HFF-Myc (cell line): ENCODE measurements at places on chromosomes 1 and 21.

- no peak for DNase-seq
Measured at GRCh38 chr21:32757804-32758203, 13.8 kb downstream of the PAXBP1 start.

DNA sequence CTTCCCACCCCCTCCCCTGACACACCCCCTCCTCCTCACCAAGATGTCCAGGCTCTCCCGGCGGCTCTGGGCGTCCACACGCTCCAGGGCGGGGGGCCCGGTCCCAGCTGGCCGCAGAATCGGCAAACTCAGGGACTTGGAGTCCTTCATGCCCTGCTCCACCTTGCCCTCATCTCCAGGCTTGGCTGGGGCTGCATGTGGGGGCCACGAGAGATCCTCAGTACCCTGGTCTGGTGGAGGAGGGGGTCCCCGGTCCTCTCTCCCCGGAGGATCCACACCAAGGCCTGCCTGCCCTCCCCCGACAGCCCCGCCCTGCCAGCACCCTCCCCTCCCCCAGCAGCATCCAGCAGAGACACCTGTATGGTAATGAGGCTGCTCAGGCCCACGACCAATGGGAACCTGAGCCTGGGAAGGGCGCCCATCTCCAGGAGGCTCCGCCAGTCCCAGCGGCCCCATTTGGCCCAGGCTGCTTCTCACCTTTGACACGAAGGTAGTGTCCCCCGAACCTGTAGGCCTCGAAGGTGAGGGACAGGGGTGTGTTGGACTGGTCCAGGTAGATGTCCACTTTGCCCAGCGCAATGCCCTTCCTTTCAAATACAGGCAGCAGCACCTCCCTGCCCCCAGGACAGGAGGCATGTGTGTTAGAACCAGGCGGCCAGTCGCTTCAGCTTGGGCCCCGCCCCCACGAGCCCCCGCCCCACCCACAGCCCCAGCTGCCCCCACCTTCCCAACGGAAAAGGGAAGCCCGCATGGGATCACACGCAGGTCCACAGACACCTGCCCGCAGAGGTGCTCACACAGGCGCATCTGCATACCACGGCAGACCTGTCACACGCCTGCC is 8.2 kb upstream of the TNFRSF25 start:
- no peak for DNase-seq

- no peak for DNase-seq
Measured at GRCh38 chr21:31509194-31510017, 150.1 kb upstream of the SOD1 start.

- DNase-seq: no peak
Measured at GRCh38 chr1:239662950-239663349, 276.6 kb downstream of the CHRM3 start.

- no peak for DNase-seq
Measured at GRCh38 chr1:92881391-92881790, 49.6 kb downstream of the RPL5 start.

GRCh38 chr1:87615491-87615890 is 286.8 kb downstream of the LMO4 start:
- no peak for DNase-seq

- no peak for DNase-seq
Measured at GRCh38 chr1:161676958-161677689, 14.2 kb downstream of the FCGR2B start.

DNA sequence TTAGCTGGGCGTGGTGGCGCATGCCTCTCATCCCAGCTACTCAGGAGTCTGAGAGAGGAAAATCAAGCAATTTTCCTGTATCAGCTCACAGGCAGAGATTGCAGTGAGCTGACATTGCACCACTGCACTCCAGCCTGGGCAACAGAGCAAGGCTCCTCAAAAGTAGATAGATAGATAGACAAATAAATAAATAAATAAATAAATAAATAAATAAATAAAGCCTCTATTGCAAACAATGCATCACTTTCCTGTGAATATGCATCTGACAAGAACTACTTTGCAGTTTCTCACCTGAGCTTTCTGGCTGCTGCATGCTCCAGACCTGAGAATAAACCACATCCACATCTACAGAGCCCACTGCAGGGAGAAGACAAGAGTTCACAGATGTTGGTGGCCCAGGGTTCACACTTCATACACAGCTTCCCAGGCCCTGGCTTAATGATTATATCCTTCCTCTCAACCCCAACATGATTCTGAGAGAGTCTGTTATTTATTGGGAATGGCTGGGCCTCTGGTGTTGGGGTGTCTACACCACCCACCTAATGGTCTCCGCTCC is 28.6 kb downstream of the FCRL2 start:
- DNase-seq: no peak

DNA sequence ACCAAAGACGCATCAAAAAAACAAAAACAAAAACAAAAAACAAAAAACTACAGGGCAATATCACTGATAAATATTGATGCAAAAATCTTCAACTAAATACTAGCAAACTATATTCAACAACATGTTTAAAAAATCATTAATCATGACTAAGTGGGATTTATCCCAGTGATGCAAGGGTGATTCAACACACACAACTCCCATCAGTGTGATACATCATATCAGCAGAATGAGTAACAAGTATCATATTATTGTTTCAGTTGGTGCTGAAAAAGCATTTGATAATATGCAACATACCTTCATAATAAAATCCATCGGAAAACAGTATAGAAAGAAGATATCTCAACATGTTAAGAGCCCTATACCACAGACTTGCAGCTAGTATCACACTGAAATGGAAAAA is 953.0 kb downstream of the AMY1C start:
- DNase-seq: no peak

- no peak for DNase-seq
Measured at GRCh38 chr21:44368711-44369446, 15.5 kb downstream of the TRPM2 start.

DNA sequence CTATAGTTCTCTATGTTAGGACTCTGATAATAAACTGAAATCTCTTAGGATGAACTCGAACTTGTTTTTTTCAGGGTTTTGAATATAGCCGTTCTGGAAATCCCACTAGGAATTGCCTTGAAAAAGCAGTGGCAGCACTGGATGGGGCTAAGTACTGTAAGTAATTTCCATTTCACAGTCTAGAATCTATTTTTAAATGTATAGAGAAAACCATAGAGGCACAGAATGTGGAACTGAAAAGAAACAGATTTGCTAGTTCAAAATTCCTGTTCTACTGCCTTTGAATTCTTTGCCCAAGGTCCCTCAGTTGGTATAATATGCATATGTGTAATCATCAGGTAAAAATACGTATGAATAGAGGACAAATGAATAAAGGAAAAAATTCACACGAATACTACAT is 4.8 kb downstream of the CTH start:
- no peak for DNase-seq

DNA sequence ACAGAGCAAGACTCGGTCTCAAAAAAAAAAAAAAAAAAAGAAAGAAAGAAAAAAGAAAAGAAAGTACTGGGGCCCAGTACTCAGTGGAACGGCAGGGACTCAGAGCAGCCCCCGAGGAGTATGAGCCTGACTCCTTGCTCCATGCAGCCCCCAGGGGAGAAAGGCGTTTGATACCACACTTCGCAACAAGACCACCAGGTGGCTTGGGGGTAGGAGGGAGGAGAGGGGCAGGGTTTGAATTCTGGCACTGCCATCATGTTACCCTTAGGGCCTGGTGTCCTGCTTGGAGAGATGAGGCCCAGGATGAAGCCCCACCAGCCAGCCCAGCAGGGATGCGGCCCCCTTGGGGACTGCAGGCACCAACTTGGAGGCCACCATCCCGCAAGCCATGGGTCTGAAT is 321.3 kb upstream of the VAMP3 start:
- DNase-seq: no peak

DNA sequence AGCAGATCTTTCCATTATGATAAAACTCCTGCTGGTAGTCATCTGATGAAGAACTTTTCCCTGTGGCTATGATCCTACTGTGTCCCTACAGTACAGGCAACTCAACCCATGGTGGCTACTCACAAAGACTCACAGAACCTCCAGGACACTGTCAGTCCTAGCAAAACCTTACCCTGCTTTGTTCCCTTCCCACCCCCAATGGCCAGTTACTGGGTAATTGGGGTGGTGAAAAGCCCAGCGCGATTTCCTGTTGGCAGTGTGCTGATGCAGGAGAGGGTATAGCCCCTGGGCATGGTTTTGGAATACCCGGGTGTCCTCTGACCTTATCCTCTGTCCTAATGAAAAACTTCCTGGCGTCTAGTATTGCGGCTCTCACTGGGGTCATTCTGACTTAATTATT is 533 bp upstream of the RGL1 start:
- DNase-seq: no peak

- DNase-seq: no peak
Measured at GRCh38 chr1:61606448-61607312, 118.3 kb downstream of the TM2D1 start.

GRCh38 chr1:46159516-46159915 is 15.4 kb upstream of the TSPAN1 start:
- no peak for DNase-seq

GRCh38 chr1:222224156-222224555 is 323.7 kb downstream of the HHIPL2 start:
- DNase-seq: no peak

DNA sequence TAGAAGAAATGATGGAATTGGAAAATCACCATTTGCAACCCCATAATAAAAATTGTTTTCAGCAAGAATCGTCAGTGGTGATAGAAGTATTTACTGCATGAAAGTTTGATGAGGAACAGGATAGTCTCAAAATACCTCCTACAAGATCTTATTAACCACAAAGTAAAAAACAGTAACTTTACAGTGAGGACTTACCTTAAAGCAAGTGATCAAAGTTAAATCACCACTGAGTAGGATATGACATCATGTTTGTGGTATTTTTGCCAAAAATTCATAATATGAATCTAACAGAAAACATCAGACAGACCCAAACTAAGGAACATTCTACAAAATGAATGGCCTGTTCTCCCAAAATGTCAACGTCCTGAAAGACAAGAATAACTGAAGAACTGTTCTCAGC is 19.9 kb downstream of the ALDH9A1 start:
- no peak for DNase-seq

DNA sequence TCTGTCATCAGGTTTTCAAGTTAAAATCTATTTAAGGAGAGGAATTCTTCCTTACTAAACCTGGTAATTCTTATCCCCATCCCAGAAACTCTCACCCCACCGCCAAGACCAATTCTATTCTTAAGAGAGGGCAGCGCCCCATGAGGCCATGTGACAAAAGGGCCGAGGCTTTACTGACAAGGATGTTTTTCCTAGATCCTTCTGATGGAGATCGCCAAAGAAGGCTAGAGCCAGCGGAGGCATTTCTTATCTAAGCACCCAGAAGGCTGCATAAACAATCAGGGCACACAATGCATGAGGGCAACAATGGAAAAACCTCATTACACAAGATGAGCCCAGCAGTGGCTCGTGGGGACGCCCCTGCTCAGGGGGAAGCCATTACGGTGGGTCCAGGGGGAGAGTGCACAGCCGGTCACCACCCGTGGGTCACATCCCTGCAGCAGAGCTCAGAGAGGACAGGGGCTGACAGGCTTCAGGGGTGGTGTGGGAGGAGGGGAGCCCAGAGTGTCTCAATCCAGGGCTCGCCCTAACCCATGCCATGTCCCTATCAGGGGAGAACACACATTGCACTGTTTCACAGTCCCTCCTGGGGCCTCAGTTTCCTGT is 88.7 kb downstream of the ITPKB start:
- no peak for DNase-seq

DNA sequence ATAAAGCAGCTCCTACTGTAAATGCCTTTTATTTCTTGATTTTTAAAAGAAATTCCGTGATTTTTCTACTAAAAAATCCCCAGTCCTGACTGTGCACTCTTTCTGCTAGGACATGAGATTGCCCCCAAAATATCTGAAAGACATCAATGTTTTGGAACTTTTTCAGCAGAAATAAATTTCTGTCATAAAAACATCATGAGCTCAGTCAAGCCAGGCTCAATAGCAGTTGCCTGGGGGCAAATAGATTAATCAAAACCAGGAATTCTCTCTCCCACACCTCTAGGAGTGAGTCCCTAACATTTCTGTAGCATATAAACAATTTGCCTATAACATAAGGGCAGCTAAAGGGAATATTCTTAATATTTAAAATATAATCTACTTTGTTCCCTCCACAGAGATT is 654.1 kb downstream of the PTPRC start:
- no peak for DNase-seq

DNA sequence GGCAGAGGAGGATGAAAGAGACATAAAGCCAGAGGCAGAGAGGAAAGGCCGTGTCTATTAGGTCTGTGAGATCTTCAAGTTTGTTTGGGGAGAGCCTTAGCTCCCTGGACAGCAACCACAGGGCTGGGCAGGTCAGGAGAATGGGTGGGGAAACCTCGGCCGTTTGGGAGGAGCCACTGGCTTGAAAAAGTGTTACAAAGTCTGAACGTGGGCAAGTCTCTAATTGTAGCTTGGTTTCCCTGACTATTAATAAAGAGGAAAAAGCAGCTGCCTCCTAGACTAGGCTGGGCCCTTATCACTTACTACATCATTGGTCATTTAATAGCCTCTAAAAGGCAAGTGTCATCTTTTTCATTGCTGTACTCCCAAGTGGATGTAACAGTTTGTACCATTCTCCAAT is at the start of gene CCDC17:
Gene CCDC17 (minus strand): TSS at position 83 of the 400 bp plus-strand sequence. CDS start 145 bp downstream, outside the sequence.
- no peak for DNase-seq

DNA sequence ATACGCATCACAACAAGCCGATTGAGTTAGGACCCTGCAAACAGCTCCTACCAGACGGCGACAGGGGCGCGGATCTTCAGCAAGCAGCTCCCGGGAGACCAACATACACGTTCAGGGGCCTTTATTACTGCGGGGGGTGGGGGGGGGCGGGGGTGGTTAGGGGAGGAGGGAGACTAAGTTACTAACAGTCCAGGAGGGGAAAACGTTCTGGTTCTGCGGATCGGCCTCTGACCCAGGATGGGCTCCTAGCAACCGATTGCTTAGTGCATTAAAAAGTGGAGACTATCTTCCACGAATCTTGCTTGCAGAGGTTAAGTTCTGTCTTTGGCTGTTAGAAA is 162.0 kb downstream of the RUNX1 start:
- DNase-seq: no peak

DNA sequence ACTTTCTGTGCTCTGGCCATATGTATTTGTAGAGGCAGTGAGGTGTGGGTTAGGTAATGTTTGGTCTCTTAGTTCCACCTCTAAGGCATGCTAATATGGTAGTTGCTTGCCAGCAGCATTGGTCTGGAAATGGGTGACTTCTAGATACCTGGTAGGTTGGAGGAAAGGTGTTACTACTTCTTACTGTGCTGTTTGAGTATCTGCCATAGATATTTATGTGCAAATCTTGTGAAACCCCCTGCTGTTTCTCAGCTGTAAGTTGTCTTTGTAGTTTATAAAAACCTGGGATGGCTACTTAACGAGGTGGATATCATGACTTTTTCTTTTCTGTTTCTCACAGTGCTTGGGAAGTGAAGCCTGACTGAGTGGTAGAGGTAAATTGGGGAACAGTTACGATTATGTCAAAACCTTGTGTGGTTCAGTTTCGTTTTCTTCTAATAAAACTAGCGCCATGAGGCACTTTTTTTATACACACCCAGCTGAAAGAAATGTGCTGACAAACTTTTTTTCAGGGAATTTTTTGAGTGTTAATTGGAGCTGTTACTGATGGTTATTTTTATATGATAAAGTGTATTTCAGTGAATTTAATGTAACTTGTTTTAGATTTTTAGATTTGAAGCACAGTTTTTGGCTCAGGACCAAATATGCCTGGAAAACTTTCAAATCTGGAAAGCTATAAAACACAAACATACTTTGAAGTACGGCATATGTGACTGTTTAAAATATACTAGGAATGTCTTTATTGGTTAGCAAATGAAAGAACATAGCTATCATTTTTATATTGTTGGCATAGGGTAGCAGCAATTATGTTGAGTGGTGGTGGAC is 42.1 kb downstream of the CAMSAP2 start:
- no peak for DNase-seq
